Fibroblast of the aortic adventitia (primary cell): ENCODE measurements at places on chromosomes 2 and 18. TPM values are rescaled to one million over a fixed set of nuclear protein-coding genes. Genes with fewer than 3 reads are reported as not detected.

The CABLES1 gene
- total RNA-seq, result 7.4 and 19.2 TPM in 2 replicates

The MYO5B gene
- 0.09 and 0.16 TPM in 2 replicates for total RNA-seq

The UGT1A8 gene
- total RNA-seq, result 0.09 TPM in 1 of 2 replicates, not detected in the other

DNA sequence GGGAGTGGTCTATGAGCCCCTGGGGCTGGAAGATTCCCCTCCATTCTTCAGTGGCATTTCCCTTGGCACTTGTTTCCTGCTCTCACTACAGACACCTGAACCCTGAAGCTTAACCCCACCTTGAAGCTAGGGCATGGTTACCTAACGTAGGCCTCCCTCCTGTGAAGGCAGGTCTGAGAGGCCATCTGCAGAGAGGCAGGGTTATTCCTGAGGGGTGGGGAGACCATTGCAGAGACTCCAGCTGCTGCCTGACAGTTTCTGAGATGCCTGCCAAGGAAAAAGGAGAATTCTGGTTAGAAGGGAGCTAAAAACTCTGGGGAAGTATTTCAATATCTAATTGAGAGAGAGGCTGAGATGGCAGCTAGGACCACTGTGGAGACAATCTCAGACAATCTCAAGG is 119.3 kb upstream of the NDUFV2 start:
- no peak for DNase-seq

DNA sequence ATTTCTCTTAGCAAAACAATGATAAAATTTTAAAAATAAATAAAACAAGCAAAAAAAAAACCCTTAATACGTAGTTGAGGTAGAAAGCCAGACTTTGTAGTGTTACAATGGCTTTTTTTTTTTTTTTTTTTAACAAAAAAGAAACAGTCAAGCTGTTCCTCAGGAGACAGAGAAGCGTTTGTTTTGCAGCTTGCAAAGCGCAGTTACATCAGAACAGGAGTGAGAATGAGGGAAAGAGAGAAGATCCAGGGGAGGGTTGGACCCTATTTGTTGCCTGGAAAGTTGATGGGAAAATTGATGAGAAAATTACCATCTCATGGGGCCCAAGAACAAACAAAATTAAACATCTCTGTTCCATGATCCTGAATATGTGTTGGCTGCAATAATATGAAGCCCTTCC is 146.5 kb downstream of the NETO1 start:
- no peak for DNase-seq

DNA sequence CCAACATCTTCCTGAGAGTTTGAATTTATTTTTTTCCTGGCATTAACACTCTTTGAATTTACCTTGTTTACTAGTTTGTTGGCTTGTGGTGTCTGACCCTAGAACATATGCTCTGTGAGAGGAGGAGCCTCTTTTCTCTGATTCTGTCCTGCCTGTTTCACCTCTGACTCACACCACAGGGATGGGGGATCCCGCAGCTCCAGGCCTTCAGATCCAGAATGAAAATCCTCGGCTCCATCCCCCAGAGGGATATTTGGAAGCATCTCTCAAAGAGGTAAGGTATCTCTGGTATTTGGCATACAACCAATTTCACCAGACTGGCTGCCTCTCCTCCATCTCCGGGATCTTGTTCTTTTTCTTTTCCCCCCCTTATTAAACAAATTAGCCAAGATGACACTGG is 104.7 kb downstream of the GPR39 start:
- DNase-seq, result no peak

- no peak for DNase-seq
Measured at GRCh38 chr2:197086500-197086899, 160.0 kb upstream of the PGAP1 start.

DNA sequence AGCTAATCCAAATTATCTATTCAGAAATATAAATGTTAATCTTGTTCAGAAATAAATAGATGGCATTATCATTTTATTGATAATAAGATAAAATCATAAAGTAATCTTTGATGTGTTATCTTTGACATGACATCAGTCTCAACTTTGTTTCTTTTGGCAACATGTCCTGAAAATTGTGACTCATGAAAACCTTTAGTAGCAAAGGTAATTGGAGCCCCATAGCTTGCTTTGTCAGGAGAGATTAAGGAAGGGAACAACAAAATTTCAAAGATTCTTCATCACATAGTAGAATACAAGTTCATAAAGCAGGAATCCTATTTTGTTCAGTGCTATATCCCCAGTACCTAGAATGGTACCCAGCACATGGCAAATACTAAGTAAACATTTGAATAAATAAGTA is 165.4 kb downstream of the KCNE4 start:
- no peak for DNase-seq

- no peak for DNase-seq
Measured at GRCh38 chr2:793236-793635, 116.0 kb upstream of the TMEM18 start.

DNA sequence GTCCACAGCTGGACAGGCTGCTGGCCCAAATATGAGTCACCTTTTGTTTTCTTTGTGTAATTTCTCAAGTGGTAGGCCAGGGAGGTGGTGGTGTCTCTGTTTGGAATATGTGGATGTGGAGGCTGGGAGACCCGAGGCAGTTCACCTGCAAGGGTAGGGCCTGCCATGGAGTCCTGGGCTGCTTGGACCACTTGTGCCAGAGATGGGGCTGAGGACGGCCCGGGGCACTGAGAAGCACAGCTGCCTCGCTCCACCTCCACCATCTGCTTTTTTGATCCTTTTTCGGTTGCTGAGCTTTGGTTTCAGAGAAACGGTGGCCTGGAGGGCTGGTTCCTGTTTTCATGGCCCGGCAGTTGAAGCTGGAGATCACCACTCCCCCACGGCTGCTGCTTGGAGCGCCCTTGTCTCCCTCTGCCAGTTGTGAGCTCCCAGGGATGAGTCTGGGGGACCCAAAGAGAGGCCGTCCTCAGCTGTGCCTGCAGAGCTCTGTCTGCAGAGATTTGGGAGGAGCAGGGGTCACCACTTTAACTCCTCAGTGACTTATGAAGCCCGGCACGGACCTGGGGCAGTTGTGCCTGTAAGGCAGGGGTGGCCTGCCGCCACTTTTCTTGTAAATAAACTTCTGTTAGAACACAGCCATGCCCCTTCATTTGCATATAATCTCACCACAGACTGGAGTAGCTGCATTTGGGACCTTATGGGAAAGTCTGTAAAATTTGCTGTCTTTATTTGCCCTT is 67.6 kb upstream of the MCFD2 start:
- DNase-seq, result peak; percentile 72

DNA sequence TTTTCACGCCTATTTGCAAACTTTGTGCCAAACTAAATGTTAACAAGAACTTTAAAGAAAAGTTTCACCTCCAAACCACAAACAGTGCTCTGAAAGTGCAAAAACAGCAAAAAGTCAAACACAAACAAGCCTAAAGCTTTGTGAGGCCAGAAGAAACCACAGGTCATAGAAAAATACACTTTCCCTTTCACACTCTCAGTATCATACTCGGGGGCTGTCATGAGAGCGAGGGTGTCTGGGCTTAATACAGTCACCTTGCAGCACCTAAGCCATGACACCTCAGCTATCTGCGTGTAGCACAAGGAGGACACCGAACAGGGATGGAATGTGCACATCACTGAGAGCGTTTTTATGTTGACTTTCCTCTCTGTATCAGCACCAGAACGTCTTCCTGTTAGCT is 26.6 kb upstream of the SEH1L start:
- no peak for DNase-seq

- no peak for DNase-seq
Measured at GRCh38 chr2:24621779-24622538, 130.9 kb downstream of the NCOA1 start.

DNA sequence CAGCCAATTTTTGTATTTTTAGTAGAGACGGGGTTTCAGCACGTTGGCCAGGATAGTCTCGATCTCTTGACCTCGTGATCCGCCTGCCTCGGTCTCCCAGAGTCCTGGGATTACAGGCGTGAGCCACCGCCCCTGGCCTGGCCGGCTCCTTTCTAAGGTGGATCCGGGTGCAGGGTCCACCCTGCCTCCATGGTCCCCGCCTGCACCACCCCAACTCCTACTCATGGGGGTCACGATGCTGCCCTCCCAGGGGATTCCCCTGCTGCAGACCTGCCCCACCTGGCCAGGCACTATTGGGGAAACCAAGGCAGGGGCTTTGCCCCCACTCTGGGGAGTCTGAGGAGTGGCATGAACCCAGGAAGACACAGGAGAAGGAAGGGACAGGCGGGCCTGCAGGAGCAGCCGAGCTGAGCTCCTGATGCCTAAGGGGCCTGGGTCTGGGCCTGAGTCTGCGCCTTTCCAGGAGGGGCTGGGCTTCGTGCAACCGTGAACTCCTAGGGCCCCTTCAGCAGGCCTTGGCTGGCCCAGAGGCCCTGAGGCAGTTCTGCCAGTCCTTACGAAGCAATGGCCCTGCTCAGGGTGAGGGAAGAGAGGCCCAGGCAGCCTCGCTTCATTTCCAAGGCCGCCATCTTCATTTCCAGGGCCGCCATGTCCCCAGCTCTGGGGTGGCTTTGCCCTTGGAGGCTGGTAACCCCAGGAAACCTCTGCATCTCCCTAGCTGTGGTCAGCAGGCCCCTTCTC is 67.2 kb upstream of the SMAD7 start:
- no peak for DNase-seq

DNA sequence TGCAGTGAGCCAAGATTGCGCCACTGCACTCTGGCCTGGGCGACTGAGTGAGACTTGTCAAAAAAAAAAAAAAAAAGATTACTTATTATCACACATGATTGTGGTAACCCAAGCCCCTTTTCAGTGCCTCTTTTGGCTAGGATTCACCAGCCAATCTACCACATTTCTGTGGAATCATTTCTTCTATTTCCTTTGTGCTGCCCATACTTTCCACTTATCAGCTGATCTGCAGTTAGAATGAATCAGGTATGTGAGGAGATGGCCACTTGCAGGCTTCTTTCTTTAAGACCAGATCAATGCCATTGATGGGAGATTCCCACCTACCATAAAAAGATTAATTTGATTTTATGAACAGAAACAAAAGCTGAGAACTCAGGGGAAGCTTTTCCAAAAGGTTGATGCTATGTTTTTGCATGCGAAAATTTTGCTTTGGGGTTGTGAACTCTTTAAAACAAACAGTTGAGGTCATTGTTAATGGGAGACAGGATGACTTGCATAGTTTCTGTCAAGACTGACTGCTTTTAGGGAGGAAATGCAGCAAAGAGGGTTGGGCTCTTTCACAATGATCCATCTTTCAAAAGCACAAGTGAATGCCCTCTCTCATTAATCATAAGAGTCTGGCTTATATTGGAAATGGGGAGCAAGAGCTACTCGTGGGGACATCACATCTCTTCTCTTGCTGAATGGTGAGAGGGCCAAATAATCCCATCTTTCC is 66.9 kb upstream of the CYP26B1 start:
- peak; percentile 84 for DNase-seq

- no peak for DNase-seq
Measured at GRCh38 chr2:28606986-28607441, 111.2 kb downstream of the PLB1 start.
